Hypothalamus (tissue), 51 donors: ENCODE measurements at places on chromosomes 5 and 9.

DNA sequence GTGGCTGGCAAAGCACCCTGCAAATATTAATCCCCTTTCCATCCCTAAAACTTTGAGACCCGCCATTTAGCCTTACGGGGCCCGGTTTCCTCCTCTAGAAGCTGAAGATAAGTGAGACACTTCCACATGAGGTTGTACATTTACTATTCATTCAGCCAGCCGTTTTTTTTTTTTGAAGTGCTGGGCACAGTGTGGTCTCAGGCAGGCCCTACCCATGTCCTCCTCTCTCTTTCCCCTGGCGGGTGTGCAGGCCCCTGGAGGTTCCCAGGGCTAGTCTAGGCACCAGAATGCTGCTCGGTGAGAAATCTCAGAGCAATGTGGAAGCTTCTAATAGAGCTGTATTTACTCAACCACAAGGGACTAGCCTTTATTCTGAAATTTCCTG is 107.4 kb upstream of the LARP1 start:
- DNase-seq: no peak

- DNase-seq: no peak
Observed at GRCh38 chr9:95980262-95981125, 105.0 kb downstream of the ERCC6L2 start.

GRCh38 chr5:76703707-76704106 is 12.2 kb upstream of the F2R start:
- no peak for DNase-seq

DNA sequence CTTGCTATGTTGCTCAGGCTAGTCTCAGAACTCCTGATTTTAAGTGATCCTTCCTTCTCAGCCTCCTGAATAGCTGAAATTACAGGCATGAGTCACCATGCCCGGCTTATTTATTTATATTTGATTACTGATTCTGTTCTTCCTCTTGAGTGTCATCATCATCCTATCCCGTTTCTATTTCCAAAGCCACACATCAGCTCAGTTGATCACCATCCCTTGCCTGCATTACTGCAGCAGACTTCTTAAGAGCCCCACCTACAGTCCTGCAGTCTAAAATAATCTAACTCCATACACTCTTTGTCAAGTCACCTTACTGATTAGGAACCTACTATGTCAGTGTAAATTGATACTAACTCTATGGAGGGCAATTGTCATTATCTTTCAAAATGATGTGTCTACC is 138.9 kb upstream of the RAI14 start:
- no peak for DNase-seq

GRCh38 chr5:152942633-152943336 is 537.7 kb upstream of the NMUR2 start:
- DNase-seq: no peak
